ENCODE measurements at places on chromosomes 1 and 21. TPM values are rescaled to one million over a fixed set of nuclear protein-coding genes. Genes with fewer than 3 reads are reported as not detected.
A peak's percentile ranks its signal among the peaks of the same experiment; 100 is the strongest.

DNA sequence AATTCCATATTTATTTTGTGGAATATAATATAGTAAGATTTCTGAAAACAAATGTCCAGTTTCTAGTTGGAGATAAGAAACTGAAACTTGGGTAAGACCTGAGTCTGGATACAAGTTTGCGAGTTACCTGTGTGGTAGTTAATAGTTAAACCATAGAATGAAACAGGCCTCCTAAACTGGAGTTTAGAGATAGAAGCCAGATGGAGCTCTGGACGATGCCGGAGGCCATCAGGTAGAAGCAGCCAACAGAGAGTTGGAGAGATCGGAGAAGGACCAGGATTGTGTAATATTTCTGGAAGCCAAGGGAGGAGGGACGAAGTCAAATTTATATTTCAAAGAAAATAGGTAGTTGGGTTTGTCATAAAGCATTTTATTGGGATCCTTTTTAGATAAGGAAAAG lies 45.1 kb downstream of the ARID1A start:
- DNase-seq = no peak

The SHE gene
- 3.4 TPM for total RNA-seq

- DNase-seq = no peak
Observed at GRCh38 chr1:205907794-205908193, 35.5 kb downstream of the SLC26A9 start.

DNA sequence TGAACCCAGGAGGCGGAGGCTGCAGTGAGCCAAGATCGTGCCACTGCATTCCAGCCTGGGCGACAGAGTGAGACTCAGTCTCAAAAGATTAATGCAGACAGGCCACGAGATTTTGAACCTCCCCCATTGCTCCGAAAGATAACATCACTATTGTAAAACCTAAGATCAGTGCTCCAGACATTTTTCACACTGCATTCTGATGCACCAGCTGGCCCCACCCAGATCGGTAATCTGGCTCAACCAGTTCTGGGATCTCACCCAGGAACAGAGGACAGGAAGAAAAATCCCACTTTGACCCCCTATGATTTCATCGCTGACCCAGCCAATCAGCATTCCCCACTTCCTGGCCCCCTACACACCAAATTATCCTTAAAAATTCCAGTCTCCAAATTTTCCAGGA lies 10.7 kb upstream of the CSRP1 start:
- DNase-seq = peak; percentile 52

DNA sequence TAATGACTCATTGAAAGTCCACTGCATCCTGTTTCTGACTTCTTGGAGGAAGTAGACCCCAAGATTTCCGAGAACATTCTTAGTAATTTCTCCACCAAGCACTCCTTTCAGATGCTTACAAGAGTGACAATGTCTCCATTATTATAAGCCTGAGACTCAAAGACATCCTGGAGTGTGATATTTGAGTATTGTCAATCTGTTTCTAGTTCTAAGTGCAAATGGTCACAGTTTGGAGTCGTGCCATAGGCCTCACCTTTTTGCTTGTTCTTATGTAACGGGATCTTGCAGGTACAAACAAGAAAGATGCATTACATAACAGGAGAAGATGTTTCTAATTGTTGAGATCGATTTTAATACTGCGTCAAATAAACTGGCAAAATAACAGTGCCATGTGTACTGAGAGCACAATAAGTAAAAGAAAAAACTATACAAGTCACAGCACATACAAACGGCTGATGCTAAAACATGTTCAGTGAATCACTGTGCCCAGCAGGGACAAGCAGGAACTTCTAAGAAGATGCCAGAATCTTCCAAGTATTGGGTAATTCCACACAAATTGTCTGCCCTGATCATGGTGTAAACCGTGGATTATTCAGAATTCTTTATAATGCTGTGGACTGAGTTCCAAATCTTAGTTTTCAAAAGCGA lies 54.1 kb downstream of the CD2 start:
- no peak for DNase-seq

The IL22RA1 gene
- total RNA-seq = 26.6 TPM

DNA sequence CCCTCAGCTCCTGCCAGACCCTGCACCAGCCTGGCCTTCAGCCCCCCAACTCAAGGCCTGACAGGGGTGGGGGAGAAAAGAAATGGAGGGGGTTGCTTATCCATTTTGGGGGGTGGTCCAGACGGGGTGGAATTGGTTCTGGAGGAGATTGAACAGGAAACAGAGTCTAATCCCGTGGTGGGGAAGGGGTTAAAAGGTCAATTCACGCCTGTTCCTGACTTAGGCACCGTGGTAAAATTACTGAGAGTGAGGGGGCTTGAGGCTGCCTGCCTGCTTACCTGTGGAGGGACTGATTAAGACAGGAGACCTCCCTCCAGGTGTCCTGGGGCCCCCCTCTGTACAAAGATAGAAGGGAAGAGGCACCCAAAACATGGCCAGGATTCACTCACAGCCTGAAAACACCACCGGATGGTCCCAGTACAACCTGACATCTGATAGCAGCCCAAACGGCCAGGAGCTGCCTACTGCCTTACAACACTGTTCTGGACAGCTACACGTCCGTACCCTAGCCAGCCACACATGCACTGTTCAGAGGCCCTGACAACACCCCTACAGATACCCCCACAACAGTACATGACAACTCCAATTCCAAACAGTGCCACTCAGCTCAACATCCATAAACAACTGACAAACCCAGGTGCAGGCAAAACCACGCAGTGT lies 31.8 kb downstream of the AHDC1 start:
- DNase-seq = no peak

GRCh38 chr1:48730164-48730910 lies 46.4 kb downstream of the BEND5 start:
- DNase-seq = no peak

- no peak for DNase-seq
Observed at GRCh38 chr1:58307431-58307830, 239.1 kb downstream of the OMA1 start.

The NRAS gene
- total RNA-seq = 63.6 TPM

The TMEM61 gene
- 12.2 TPM for total RNA-seq

The TESK2 gene
- 17.5 TPM for total RNA-seq

DNA sequence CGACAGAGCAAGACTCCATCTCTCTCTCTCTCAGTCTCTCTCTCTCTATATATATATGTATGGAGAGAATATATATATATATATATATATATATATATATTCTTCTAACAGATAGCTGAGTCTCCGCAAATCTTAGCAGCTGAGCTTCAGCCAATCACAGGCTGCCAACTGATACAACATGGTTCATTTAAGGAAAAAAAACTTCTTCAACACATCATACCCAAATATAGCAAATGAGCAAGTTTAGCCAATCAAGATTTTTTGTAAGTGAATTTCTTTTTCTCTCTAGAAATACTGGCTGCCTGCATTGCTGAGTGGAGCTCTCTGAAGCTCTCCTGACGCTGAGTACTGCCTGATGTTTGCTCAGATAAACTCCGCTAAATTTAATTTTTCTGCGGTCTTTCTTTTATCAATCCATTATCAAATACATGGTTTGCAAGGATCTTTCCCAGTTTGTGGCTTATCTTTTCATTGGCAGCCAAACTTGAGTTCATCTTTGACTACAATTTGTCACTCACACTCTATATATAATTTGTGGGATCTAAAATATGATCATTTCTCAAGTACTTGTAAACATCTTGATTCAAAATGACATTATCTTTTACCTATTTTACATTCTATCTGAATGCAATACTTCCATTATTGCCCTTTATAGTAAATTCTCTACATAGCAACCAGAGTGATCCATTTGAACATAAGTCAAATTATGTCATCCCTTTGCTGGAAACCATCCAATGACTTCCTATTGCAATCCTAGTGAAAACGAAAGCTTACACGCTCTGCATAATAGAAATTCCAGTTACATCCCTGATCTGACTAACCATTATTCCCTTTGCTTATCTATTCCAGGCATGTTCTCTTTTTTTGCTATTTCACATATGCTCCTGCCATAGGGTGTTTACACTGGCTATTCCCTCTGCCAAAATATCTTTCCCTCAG lies 2131.7 kb downstream of the MRPL39 start:
- no peak for DNase-seq

DNA sequence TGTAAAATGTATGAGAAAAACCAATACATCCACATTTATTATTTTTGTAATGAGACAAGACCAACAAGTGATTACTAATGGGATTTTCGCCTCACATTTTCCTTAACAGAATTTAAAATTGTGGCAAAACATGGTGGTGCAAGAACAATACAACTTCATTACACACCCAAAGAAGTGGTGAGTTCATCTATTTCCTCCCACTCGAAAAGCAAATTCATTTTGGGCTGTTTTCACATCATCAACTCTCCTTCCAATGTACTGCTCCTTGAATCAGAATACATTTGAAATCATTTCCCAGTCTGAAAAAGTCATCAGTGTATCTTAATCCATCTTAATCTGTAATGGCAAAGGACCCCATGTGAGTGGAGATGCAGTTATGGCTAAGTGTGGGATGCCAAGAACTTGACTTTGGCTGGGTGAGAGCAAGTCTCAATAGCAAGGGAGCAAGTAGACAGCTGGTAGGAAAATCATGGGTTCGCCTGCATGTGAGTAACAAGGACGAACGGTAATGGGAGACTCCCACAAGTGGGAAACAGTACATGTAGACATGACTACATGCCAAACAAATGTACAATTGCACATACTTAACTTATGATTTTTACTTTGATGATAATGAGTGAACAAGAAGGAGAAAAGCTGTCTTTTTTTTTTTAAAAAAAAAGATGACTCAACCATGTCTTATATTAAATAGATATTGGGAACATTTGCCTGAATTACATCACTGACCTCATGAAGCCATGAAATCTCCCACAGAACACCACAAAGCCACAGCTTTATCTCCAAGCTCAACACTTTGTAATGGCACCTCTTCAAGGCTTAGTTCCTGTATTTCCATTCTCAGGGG lies 46.0 kb downstream of the RUNX1 start:
- no peak for DNase-seq

DNA sequence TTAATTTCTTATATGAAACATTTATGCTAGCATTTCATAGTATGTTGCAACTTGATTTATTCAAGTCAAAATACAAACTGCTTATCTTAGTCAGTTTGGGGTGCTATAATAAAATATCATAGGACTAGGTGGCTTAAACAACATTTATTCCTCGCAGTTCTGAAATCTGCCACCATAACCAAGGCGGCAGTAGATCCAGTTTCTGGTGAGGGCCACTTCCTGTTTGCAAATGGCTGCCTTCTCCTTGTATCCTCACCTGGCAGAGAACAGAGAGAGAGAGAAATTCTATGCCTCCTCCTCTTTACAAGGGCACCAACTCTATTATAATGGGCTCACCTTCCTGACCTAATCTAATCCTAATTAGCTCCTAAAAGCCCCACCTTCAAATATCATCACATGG lies 76.1 kb upstream of the RGS2 start:
- DNase-seq = no peak

- no peak for DNase-seq
Observed at GRCh38 chr1:240426051-240426450, 185.9 kb downstream of the GREM2 start.

DNA sequence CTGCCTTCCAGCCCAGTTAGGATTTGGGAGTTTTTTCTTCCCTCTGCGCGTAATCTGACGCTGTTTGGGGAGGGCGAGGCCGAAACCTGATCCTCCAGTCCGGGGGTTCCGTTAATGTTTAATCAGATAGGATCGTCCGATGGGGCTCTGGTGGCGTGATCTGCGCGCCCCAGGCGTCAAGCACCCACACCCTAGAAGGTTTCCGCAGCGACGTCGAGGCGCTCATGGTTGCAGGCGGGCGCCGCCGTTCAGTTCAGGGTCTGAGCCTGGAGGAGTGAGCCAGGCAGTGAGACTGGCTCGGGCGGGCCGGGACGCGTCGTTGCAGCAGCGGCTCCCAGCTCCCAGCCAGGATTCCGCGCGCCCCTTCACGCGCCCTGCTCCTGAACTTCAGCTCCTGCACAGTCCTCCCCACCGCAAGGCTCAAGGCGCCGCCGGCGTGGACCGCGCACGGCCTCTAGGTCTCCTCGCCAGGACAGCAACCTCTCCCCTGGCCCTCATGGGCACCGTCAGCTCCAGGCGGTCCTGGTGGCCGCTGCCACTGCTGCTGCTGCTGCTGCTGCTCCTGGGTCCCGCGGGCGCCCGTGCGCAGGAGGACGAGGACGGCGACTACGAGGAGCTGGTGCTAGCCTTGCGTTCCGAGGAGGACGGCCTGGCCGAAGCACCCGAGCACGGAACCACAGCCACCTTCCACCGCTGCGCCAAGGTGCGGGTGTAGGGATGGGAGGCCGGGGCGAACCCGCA lies at the start of gene PCSK9:
Gene PCSK9 (plus strand): TSS at position 207 of the 741 bp plus-strand sequence. CDS start 290 bp downstream, at position 497.
- peak; percentile 70 for DNase-seq

The OR10K1 gene
- total RNA-seq = not detected

The AKR7A3 gene
- total RNA-seq = 94.3 TPM

- no peak for DNase-seq
Observed at GRCh38 chr1:36796733-36797132, 237.6 kb downstream of the GRIK3 start.

The EFNA4 gene
- total RNA-seq = 23.0 TPM

GRCh38 chr1:4593106-4593505 lies 61.3 kb upstream of the AJAP1 start:
- no peak for DNase-seq

- no peak for DNase-seq
Observed at GRCh38 chr1:1853593-1854257, 37.2 kb downstream of the GNB1 start.

The NFASC gene
- total RNA-seq = 8.2 TPM

The SLC44A5 gene
- 8.4 TPM for total RNA-seq

The SPRR2E gene
- not detected for total RNA-seq

The PTGFR gene
- 0.18 TPM for total RNA-seq

The ARHGEF2 gene
- total RNA-seq = 99.3 TPM

GRCh38 chr1:79259390-79260336 lies 253.1 kb upstream of the ADGRL4 start:
- no peak for DNase-seq

- DNase-seq = peak; percentile 60
Observed at GRCh38 chr1:25744140-25744581, 55.8 kb upstream of the SELENON start.

GRCh38 chr21:35234725-35235124 lies 185.6 kb upstream of the RUNX1 start:
- no peak for DNase-seq

DNA sequence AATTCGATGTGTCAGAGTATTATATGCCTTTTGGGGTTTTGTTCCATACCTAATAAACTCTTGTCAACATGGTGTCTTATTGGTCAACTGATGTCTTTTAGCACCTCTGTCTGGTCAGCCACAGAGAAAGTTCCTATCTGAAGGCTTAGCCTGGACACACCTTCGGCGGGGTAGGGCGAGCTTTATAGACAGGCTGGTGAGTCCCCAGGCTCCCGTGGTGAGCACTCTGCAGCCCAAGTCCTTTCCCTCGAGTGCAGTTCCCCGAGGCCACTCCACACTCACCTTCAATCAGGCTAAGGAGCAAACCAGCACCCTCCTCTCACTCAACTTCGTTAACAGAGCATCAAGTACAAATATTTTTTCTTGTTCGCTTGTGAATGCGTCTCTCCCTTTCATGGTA lies 133.9 kb downstream of the ATG4C start:
- DNase-seq = no peak

- no peak for DNase-seq
Observed at GRCh38 chr1:55245781-55246180, 30.6 kb upstream of the USP24 start.

The CACNA1S gene
- total RNA-seq = not detected

DNA sequence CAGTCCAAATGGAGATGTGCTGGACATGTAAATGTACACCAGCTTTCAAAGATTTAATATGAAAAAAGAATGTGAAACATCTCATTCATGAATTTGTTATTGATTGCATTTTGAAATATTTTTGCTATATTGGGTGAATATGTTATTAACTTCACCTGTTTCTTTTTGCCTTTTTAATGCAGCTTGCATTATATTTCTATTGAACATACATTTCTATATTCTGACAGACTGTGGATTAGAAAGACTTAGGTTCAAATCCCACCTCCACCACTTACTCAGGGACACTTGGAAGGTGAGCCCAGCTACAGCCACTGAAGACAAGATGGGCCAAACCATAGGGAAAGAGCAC lies 37.8 kb downstream of the LRRN2 start:
- no peak for DNase-seq

Data from left colon (tissue), 2 donors.